ENCODE measurements at places on chromosomes 2 and 18. TPM values are rescaled to one million over a fixed set of nuclear protein-coding genes. Genes with fewer than 3 reads are reported as not detected.
A peak's percentile ranks its signal among the peaks of the same experiment; 100 is the strongest.

COL4A4 gene
- 0.22 TPM for polyA plus RNA-seq

DNA sequence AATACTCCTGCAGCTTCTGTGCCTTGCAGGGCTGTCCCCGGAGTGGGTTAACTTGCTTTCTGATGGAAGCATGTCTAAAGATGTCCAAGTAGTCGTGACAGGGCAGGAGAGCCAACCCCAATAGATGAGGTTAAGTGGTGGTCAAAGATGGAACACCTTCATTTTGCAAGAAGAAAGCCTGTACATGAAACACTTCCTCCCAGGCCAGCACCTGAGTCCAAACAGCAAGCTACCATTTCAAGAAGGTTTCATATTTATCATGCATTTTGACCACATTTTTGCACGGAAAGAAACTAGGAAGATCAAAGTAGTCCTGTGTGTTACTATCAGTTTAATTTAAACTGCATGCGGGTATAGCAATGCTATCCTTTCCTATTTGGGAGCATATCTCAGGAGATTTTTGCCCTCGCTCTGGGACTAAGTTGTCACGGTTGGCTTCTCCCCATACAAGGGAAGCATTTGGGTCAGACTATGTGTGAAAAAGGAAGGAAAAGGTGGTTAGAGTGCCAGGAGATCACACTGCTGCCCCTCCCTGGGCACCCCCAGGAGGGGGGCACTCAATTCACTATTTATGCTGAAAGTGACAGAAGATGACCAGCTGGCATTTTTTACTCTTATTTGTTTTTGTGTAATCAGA, 187.6 kb downstream of the ZNF521 start:
- no peak for DNase-seq
- no peaks in the 10 kb centered on the region for H3K36me3 ChIP-seq
- no peaks in the 10 kb centered on the region for H3K27me3 ChIP-seq
- no peak overlapping the region for H3K27ac ChIP-seq
- no peak overlapping the region for H3K4me3 ChIP-seq

GRCh38 chr2:176186024-176186423, 2.4 kb upstream of the HOXD1 start:
- no peak for DNase-seq
- H3K27me3 ChIP-seq: peaks cover 81% of the 10 kb centered on the region
- peaks cover 14% of the 10 kb centered on the region for H3K4me1 ChIP-seq
- no peak overlapping the region for H3K4me3 ChIP-seq
- H3K27ac ChIP-seq: no peak overlapping the region

DNA sequence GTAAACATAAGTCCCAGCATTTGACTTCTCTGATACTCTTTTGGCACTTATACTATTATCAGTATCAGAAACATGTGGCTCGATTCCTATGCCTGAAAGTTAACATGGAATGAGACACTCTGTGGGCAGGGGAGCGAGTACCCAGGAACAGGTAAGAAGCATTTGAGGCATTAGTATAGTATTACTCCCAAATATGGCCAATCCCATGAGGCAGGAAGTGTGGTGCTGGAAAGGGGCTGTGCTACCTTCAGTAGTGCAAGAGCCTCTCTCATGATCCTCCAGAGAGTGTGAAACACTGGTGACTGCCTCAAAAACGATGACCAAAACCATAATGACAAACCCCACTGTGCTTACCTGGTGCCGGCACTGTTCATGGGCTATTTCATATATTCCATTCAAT, 415.1 kb downstream of the SOX11 start:
- no peaks in the 10 kb centered on the region for H3K36me3 ChIP-seq
- no peak overlapping the region for H3K4me3 ChIP-seq
- DNase-seq: no peak
- H3K4me1 ChIP-seq: no peaks in the 10 kb centered on the region

DNA sequence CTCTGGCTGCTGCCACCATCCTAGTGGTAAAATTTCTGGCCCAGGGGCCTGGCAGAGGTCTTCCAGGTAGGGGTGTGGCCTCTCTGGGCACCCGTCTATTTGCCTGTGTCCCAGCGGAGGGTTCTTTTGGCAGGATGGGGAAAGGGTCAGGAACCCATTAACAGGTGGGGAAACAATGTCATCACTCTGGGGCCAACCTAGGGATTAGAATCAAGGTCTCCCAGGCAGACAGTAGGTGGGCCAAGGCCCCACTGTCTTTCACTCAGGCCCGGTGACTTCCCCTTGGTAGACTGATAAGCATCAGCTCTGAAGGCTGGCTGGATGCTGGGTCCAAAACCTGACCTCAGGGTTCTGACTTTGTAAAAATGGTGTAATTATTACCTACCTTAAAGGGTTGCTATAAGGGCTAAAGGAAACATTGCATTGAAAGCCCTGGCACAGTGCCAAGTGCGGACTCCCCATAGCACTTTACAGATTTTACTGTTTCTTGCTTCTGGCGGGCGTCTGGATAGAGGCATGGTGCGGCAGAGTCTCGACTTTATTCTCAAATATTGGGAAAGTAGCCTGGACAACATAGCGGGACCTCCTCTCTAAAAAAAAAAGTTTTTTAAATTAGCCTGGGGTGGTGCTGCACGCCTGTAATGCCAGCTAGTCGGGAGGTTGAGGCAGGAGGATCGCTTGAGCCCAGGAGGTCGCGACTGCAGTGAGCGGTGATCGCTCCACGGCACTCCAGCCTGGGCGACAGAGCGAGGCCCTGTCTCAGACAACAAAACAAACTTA, 2.2 kb downstream of the LBX2 start:
- H3K4me3 ChIP-seq: peak overlapping the region; percentile 74
- H3K36me3 ChIP-seq: peaks cover 27% of the 10 kb centered on the region
- peak overlapping the region; percentile 97 for H3K27ac ChIP-seq
- DNase-seq: peak; percentile 73
- peaks cover 44% of the 10 kb centered on the region for H3K27me3 ChIP-seq

Measured in large intestine (tissue), 12 donors.